Left lung (tissue), 14 donors: ENCODE measurements at places on chromosomes 16 and 17. TPM values are rescaled to one million over a fixed set of nuclear protein-coding genes. Genes with fewer than 3 reads are reported as not detected.

- no peak overlapping the region for H3K4me3 ChIP-seq
- H3K36me3 ChIP-seq: no peaks in the 10 kb centered on the region
- peaks cover 23% of the 10 kb centered on the region for H3K4me1 ChIP-seq
- peaks cover 29% of the 10 kb centered on the region for H3K27me3 ChIP-seq
Observed at GRCh38 chr17:76135810-76136188, 5.2 kb downstream of the FOXJ1 start.

DNA sequence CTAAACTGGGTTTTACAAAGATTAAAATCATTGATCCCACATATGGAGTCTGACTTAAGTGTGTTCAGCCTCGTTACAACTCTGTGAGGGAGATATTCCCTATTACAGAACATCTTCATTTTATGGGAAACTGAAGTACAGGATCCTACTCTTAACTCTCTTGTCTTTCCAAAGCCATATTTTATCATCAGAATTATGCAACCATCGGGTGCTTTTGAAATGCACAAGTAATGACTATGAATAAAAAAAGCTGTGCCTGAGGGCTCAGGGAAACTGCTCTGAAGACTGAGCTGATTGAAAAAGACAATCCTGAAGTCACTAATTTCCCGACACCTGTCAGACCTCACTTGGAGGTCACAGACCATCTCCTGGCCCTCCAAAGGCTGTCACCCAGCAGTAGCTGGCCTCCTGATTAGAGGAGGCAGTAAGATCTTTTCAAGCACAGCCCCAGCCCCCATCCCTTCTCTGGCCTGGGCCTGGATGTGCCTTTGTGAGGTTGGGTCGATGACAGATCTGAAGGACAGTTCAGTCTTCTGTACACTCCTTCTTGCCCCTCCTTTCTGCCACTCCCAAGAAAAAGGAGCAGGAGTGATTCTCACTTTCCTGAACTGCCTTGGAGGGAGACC is 5.6 kb downstream of the AKAP1 start:
- no peak overlapping the region for H3K4me3 ChIP-seq
- no peaks in the 10 kb centered on the region for H3K36me3 ChIP-seq
- H3K27ac ChIP-seq: no peak overlapping the region
- no peaks in the 10 kb centered on the region for H3K27me3 ChIP-seq

Gene NPIPB2
- 8.4 TPM for polyA plus RNA-seq

Gene TLCD2
- 11.5 TPM for polyA plus RNA-seq

- no peak overlapping the region for H3K27ac ChIP-seq
- H3K27me3 ChIP-seq: no peaks in the 10 kb centered on the region
- no peak overlapping the region for H3K4me3 ChIP-seq
Observed at GRCh38 chr17:56896968-56897359, 16.9 kb downstream of the TRIM25 start.

Gene FBXO39
- polyA plus RNA-seq: 0.52 TPM

Gene EFCAB13
- 9.6 TPM for polyA plus RNA-seq

Gene GPS2
- 73.0 TPM for polyA plus RNA-seq

Gene OR1E2
- not detected for polyA plus RNA-seq

DNA sequence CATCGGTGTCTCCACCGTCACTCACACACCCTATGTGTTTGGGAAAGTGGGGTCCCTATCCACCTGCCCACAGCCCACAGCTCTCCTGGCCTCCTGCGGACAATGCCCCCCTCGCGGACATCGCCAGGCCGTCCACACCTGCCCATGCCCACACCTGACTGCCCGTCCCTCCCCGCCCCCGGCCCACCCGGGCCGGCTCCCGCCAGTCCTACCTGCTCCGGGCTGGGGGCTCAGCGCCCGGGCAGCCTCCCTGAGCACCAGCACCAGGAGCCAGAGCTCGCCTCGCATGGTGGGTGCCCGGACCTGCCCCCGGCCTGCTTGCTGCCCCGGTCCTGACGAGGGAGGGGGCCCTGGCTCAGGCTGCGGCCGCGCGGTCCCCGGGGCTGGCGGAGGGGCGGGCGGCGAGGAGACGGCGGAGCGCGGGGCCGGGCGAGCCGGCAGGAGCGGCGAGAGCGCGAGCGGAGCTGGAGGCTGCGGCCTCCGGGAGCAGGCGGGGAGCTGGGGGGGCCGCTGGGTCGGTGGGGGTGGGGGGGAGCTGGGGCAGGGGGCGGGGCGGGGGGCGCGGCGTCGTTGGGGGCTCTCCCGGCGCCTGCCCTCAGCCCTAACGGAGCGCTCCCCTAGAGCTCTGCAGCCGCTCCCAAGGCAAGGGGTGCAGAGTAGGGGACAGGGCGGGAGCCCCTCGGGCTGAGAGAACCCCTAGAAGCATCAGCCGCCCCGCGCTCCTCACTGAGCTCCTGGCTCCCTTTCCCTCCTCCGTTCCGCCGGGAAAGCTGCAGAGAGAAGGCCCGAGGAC is at the start of gene PLXDC1:
Gene PLXDC1, minus strand, starts transcription at position 488 of the 793 bp plus-strand sequence. Its CDS starts 200 bp downstream, at position 288.
- peaks cover 9% of the 10 kb centered on the region for H3K27me3 ChIP-seq
- H3K36me3 ChIP-seq: no peaks in the 10 kb centered on the region
- H3K4me3 ChIP-seq: peak within 1 kb of the TSS; percentile 93
- peaks cover 24% of the 10 kb centered on the region for H3K4me1 ChIP-seq

- no peaks in the 10 kb centered on the region for H3K4me1 ChIP-seq
- DNase-seq: no peak
- no peak overlapping the region for H3K4me3 ChIP-seq
- H3K27ac ChIP-seq: no peak overlapping the region
- H3K27me3 ChIP-seq: no peaks in the 10 kb centered on the region
- H3K36me3 ChIP-seq: no peaks in the 10 kb centered on the region
Observed at GRCh38 chr16:63067141-63067540, 1030.9 kb upstream of the CDH8 start.

DNA sequence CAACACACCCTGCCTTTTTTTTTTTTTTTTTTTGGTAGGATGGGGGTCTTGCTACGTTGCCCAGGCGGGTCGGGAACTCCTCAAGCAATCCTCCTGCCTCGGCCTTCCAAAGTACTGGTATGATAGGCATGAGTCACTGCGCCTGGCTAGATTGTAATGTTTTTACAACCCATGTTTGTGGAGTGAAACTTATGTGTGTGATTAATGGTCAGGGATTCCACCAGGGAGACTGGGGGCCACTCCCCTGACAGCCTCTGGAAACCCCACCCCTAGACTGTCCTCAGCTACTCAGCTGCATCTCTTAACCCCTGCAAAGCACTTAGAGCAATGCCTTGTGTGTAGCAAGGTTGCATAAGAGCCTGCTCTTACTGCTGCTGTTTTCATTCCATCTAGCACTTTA is 220.5 kb downstream of the PARN start:
- no peaks in the 10 kb centered on the region for H3K4me1 ChIP-seq
- H3K27ac ChIP-seq: no peak overlapping the region
- no peaks in the 10 kb centered on the region for H3K27me3 ChIP-seq
- H3K36me3 ChIP-seq: no peaks in the 10 kb centered on the region
- H3K4me3 ChIP-seq: no peak overlapping the region

DNA sequence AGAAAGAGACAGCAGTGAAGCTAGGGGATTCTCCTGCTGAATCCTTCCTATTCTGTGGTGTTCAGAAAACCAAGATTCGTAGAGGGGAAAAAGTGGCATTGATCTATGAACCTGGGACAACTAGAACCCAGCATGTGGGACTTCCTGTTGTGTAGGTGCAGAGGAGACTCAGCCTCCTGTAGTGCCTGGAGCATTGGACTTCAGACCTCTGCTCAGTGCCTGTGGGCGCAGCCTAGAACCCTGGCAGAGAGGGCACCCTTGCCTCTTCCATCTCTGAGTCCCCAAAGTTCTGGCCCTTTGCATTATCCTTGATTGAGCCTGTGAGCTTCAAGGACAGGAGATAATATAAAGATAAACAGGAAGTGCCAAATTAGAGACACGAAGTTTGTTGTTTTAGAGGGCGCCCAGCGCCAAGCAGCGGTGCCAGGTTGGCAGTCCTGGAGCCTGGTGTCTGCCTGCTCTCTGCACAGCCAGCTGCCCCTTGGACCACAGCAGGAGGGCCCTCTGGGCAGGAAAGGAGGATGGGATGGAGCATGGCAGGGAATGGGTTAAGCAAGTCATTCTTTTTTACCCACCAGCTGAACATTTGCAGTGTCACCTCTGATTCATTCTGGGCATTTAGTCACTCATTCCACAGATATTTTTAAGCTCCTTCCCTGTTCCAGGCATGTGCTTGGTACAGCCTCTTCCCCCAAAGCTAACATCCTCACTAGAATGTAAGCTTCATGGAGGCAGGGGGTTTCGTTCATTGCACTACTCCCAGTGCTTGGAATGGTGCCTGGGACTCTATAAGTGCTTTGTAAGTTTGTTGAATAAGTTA is 11.9 kb upstream of the SP6 start:
- peak overlapping the region; percentile 28 for H3K27ac ChIP-seq
- peaks cover 6% of the 10 kb centered on the region for H3K4me1 ChIP-seq
- H3K36me3 ChIP-seq: no peaks in the 10 kb centered on the region
- H3K27me3 ChIP-seq: no peaks in the 10 kb centered on the region

GRCh38 chr16:54102888-54103866 is 183.4 kb downstream of the IRX3 start:
- no peaks in the 10 kb centered on the region for H3K36me3 ChIP-seq
- H3K4me1 ChIP-seq: no peaks in the 10 kb centered on the region
- no peaks in the 10 kb centered on the region for H3K27me3 ChIP-seq
- DNase-seq: no peak

DNA sequence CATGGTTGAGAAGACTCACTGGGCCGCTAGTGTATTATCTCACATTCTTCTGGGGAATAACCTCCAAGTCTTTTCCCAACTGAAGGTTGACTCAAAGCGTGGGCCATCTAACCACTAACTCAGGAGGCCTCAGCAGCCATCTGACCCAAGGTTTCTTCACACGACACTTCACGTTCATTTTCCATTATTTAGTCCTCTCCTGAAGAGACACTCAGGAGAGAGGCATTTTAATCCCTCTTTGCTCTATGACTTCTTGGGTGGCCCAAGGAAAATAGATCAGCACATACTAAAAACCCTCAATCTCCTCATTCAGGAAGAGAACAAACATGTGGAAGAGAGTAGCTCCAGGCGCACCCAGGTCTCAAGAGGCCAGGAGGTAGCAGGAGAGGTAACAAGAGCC is 252.8 kb upstream of the FOXF1 start:
- H3K36me3 ChIP-seq: no peaks in the 10 kb centered on the region
- no peaks in the 10 kb centered on the region for H3K27me3 ChIP-seq
- DNase-seq: no peak
- no peak overlapping the region for H3K4me3 ChIP-seq
